Natural killer cell (primary cell): ENCODE measurements at places on chromosomes 2 and 18.

- no peak overlapping the region for H3K27ac ChIP-seq
- H3K36me3 ChIP-seq, result no peaks in the 10 kb centered on the region
- H3K4me3 ChIP-seq, result no peak overlapping the region
These were observed 8.4 kb downstream of the ST8SIA5 start for GRCh38 chr18:46748466-46748865.

- DNase-seq, result no peak
- no peak overlapping the region for H3K27ac ChIP-seq
- no peaks in the 10 kb centered on the region for H3K27me3 ChIP-seq
- no peaks in the 10 kb centered on the region for H3K36me3 ChIP-seq
- no peaks in the 10 kb centered on the region for H3K4me1 ChIP-seq
These were observed 33.8 kb downstream of the PARD3B start for GRCh38 chr2:204578928-204579598.

- no peaks in the 10 kb centered on the region for H3K36me3 ChIP-seq
- DNase-seq, result no peak
- H3K4me3 ChIP-seq, result no peak overlapping the region
- no peaks in the 10 kb centered on the region for H3K4me1 ChIP-seq
These were observed 87.0 kb downstream of the LIPG start for GRCh38 chr18:49648811-49649210.

GRCh38 chr2:144515099-144515695 lies 4.7 kb downstream of the ZEB2 start:
- DNase-seq, result no peak
- peak overlapping the region; percentile 80 for H3K4me3 ChIP-seq
- H3K27me3 ChIP-seq, result no peaks in the 10 kb centered on the region
- H3K4me1 ChIP-seq, result peaks cover 42% of the 10 kb centered on the region
- peaks cover 15% of the 10 kb centered on the region for H3K36me3 ChIP-seq

DNA sequence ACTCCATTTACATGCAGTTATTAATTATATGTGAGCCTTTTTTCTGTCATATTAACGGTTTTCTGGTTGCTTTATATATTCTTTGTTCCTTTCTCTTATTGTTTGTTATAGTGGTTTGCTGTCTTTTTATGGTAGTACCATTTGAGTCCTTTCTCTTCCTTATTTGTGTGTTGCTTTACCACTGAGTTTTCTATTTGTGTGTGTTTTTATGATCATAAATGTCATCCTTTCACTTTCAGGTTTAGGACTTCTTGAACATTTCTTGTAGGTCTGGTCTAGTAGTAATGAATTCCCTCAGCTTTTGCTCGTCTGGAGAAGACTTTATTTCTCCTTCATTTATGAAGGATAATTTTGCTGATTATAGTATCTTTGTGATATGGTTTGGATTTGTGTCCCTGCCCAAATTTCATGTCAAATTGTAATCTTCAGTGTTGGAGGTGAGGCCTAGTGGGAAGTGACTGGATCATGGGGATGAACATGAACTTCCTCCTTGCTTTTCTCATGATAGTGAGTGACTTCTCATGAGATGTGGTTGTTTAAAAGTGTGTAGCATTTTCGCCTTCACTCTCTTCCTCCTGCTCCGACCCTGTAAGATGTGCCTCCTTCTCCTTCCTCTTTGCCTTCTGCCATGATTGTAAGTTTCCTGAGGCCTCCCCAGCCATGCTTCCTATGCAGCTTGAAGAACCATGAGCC lies 11.5 kb downstream of the GCC2 start:
- peaks cover 61% of the 10 kb centered on the region for H3K36me3 ChIP-seq
- H3K4me3 ChIP-seq, result no peak overlapping the region
- no peaks in the 10 kb centered on the region for H3K4me1 ChIP-seq
- no peak overlapping the region for H3K27ac ChIP-seq

GRCh38 chr2:191244350-191244749 lies 854 bp upstream of the MYO1B start:
- no peaks in the 10 kb centered on the region for H3K36me3 ChIP-seq
- no peak for DNase-seq
- no peak overlapping the region for H3K4me3 ChIP-seq
- peaks cover 3% of the 10 kb centered on the region for H3K4me1 ChIP-seq
- H3K27ac ChIP-seq, result no peak overlapping the region

DNA sequence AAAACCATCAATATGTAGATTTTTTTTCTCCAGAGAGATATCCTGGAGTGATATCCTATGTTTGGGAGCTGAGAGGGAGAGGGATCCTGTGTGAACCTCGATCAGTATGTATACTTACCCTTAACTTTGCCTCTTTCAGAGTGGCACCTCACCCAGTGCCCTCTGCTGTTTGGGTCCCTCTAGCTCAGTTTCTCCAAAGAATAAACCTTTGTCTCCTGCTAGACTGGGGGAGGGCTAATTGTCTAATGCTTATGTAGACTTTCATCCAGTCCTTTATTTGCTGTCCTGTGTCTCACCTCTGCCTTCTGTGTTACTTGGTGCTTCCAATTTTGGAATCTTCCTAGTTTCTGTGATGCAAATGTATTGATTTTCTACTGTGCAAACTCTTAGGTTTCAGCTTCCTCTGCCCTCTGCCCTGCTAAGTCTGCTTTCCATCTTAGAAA lies 48.4 kb downstream of the MTX2 start:
- H3K4me3 ChIP-seq, result no peak overlapping the region
- no peaks in the 10 kb centered on the region for H3K4me1 ChIP-seq
- H3K36me3 ChIP-seq, result no peaks in the 10 kb centered on the region
- H3K27ac ChIP-seq, result no peak overlapping the region
- DNase-seq, result no peak
- no peaks in the 10 kb centered on the region for H3K27me3 ChIP-seq

DNA sequence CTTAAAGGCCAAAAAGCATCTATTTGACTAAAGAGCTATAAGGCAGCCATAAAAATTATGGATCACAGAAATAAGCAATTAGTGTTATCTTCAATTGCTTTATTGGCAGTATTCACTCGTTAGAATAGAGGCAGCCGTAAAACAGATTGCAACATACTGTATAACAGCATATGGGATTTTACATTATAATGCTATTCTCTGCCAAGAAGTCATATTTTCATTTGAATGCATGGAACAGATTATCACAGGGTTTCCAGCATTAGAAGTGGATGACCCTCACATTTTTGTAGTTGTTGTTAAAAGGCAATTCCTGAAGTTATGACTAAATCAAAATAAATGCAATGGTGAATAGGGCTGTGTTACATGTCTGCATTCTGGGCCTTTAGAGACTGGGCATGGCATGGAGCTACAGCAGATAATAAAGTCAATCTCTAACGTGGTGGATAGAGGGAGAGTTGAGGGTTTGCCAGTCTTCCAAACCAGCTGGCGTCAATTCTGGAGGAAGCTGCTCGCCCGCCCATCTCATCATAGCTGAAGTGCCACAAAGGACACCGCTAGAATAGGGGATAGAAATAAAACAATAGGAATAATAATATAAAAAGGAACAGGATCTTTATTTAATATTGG lies 155.4 kb upstream of the VRK2 start:
- no peak overlapping the region for H3K27ac ChIP-seq
- H3K4me1 ChIP-seq, result no peaks in the 10 kb centered on the region
- H3K4me3 ChIP-seq, result no peak overlapping the region
- DNase-seq, result no peak

DNA sequence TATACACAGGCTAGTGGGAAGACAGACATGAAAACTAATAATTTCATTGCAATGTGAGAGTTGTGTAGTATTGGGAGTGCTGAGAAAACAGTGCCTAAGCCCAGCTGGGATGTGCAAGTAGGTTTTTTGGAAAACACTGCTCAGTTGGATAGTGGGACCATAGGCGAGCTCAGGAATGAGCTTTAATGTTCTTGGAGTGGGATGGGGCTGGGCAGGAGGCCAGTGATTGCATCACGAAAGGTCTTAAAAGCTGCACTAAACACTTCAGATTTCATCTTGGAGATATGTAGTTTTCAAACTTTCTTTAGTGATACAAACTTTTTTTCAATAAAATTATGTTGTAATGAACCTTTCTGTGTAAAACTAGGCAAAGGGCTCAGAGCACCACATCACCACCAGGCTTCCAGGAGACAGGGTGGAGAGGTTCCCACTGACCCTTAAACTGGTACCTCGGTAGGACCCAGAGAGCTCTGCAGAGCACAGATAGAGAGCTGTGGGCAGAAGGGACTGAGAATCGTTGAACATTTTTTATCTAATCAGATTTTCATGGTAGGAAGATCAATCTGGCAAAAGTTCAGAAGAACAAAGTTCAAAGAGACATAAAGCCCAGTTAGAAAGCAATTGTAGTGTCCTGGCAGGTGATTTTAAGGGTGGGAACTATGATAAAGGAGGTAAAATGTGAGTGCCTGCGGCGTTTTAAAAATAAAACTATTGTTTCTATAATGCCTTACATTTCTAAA lies 176.2 kb downstream of the TRABD2A start:
- H3K36me3 ChIP-seq, result no peaks in the 10 kb centered on the region
- H3K4me3 ChIP-seq, result no peak overlapping the region
- H3K4me1 ChIP-seq, result no peaks in the 10 kb centered on the region
- no peak overlapping the region for H3K27ac ChIP-seq
- no peak for DNase-seq
- H3K27me3 ChIP-seq, result no peaks in the 10 kb centered on the region

- no peak for DNase-seq
- no peaks in the 10 kb centered on the region for H3K4me1 ChIP-seq
- H3K36me3 ChIP-seq, result no peaks in the 10 kb centered on the region
- H3K27me3 ChIP-seq, result no peaks in the 10 kb centered on the region
These were observed 24.0 kb upstream of the MYCN start for GRCh38 chr2:15916336-15916735.

DNA sequence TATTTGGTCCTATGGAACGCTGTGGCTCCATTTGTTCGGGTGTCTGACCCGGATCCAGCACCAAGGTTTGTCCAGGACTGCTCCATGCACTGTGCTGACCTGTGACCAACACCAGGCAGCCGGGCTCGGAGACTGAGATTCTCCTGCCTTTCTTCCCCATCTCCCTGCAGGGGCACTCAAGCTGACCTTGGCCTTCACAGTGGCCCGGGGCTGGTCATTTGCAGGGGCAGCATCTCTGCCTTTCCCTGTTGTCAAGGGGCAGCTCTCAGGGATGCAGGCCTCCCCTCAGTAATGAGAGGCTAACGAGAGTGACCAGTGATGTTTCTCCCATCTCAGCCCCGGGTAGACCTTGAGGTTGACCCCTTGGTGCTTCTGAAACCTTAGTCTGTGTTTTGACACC lies 27.5 kb downstream of the MOCOS start:
- no peak overlapping the region for H3K27ac ChIP-seq
- H3K4me1 ChIP-seq, result no peaks in the 10 kb centered on the region
- no peak for DNase-seq
- no peaks in the 10 kb centered on the region for H3K36me3 ChIP-seq
- no peaks in the 10 kb centered on the region for H3K27me3 ChIP-seq
- H3K4me3 ChIP-seq, result no peak overlapping the region

DNA sequence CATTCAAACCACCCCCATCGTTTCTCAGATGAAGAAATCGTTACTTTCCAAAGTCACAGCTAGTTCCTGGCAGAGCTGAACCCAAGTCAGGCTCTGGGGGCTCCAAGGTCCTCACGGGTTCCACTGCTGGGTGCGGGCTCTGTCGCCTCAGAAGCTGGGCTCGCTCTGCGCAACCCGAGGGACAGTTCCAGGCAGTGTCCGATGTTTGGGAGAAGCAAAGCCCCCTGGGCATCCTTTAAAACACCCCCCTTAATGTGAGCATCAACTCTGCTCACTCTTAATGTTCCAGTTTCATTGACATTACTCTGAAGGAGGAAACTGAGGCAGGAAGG lies 796 bp downstream of the AOX1 start:
- H3K4me1 ChIP-seq, result peaks cover 11% of the 10 kb centered on the region
- H3K27ac ChIP-seq, result no peak overlapping the region
- no peak overlapping the region for H3K4me3 ChIP-seq

DNA sequence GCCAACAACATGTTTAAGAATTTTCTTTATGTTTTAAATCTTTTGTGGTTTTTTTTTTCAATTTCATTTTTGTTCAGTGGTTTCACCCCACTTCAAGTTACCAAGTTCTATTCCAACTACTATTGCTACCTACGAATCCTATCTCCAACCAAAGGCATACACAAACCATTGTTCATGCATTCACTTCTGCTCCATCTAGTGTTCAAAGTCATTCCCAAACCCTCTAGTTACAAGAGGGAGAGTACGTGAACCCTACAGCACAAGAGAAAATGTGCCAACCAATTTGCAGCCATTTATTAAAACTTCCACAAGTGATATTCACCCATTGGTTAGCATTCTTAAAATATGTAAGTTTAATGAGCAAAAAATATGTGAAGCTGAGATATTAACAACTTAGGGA lies 295.1 kb upstream of the KYNU start:
- no peak overlapping the region for H3K4me3 ChIP-seq
- H3K36me3 ChIP-seq, result no peaks in the 10 kb centered on the region
- DNase-seq, result no peak
- H3K27ac ChIP-seq, result no peak overlapping the region
- no peaks in the 10 kb centered on the region for H3K4me1 ChIP-seq

DNA sequence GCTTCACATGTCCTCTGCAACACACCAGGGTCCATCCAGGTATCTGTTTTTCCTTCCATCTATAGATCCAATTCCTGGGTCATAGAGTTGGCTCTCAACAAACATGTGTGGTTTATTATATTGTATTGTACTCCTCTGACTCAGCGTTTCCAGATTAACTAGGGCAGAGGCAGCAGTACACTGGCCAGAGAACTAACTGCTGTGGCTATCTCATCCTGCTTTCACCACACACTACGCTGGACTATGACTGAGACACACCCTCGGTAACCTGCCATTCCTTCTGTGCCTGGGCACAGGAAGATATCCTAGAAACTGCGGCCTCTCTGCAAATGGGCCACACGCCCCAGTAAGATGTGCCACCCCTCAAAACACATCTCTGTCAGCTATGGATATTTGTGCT lies 159.8 kb upstream of the STK17B start:
- no peak overlapping the region for H3K27ac ChIP-seq
- no peaks in the 10 kb centered on the region for H3K36me3 ChIP-seq
- no peak overlapping the region for H3K4me3 ChIP-seq
- DNase-seq, result no peak
- H3K27me3 ChIP-seq, result no peaks in the 10 kb centered on the region

DNA sequence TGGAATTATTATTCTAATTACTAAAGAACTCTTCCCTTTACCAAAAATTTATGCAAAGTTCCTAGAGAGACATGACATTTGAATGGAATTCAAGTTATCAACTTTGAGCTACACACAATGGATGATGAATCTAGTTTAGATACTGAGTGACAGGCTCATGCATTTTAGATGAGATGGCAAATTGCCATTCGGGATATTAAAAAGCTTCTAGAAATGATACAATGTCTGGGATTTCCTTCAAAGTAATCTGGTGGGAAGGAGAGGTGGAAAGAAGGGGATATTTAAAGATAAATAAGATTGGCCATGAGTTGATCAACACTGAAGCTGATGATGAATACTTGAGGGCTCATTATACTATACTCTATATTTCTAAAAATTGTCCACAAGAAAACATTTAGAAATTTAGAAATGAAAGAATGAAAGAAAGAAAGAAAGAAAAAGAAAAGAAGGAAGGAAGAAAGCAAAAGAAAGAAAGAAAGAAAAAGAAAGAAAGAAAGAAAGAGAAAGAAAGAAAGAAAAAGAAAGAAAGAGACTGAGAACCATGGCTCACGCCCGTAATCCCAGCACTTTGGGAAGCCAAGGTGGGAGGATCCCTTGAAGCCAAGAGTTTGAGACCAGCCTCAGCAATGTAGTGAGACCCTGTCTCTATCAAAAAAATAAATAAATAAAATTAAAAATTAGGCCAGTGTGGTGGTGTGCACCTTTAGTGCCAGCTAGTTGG lies 62.6 kb upstream of the NEDD4L start:
- no peak overlapping the region for H3K27ac ChIP-seq
- H3K36me3 ChIP-seq, result no peaks in the 10 kb centered on the region
- H3K27me3 ChIP-seq, result no peaks in the 10 kb centered on the region
- no peak overlapping the region for H3K4me3 ChIP-seq
- DNase-seq, result no peak
- no peaks in the 10 kb centered on the region for H3K4me1 ChIP-seq

- no peak overlapping the region for H3K27ac ChIP-seq
- H3K36me3 ChIP-seq, result no peaks in the 10 kb centered on the region
- no peaks in the 10 kb centered on the region for H3K4me1 ChIP-seq
These were observed 38.9 kb upstream of the THOC1 start for GRCh38 chr18:306608-307255.
